ENCODE measurements at places on chromosomes 2 and 18. TPM values are rescaled to one million over a fixed set of nuclear protein-coding genes. Genes with fewer than 3 reads are reported as not detected.

Gene CLEC4F
- total RNA-seq: not detected

Gene WDR43
- 190 TPM for total RNA-seq

DNA sequence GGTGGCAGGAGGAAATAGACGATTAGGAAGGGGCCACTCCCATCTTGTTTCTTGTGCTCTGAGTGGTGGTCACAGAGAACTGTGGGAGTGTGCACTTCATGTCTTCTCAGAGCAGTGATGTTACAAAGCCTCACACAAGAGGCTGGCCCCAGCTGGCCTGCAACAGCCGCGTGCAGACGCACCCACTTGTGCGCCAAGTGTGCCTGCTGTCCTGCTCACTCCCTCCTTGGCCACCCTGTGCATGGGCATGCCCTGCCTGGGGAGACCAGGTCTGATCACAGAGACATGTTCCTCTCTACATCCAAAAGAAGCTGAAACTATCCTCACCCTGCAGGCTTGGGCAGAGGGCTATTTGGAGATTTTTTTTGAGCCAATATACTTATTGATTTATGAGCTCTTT lies 108.4 kb downstream of the MRO start:
- H3K36me3 ChIP-seq: no peaks in the 10 kb centered on the region
- DNase-seq: no peak
- H3K27me3 ChIP-seq: no peaks in the 10 kb centered on the region

- no peak for DNase-seq
- no peak overlapping the region for H3K27ac ChIP-seq
- no peak overlapping the region for H3K4me3 ChIP-seq
- peaks cover 9% of the 10 kb centered on the region for H3K4me1 ChIP-seq
- peaks cover 36% of the 10 kb centered on the region for H3K36me3 ChIP-seq
- no peaks in the 10 kb centered on the region for H3K27me3 ChIP-seq
Observed at GRCh38 chr2:231113489-231113888, 11.4 kb downstream of the HTR2B start.

- no peak overlapping the region for H3K4me3 ChIP-seq
- no peaks in the 10 kb centered on the region for H3K4me1 ChIP-seq
- DNase-seq: no peak
Observed at GRCh38 chr18:78996741-78997490, 17.3 kb downstream of the SALL3 start.

- H3K27me3 ChIP-seq: peaks cover 38% of the 10 kb centered on the region
- H3K4me1 ChIP-seq: no peaks in the 10 kb centered on the region
- no peak overlapping the region for H3K4me3 ChIP-seq
- H3K36me3 ChIP-seq: no peaks in the 10 kb centered on the region
Observed at GRCh38 chr18:58105206-58105887, 61.3 kb downstream of the NEDD4L start.

Measured in activated CD4-positive, alpha-beta T cell treated with anti-CD3 and anti-CD28 coated beads, Interleukin-2, amount 10 ng/mL, durations not matched to agents 24 days and 14 days (primary cell).